ENCODE measurements at places on chromosomes 2 and 18.

DNA sequence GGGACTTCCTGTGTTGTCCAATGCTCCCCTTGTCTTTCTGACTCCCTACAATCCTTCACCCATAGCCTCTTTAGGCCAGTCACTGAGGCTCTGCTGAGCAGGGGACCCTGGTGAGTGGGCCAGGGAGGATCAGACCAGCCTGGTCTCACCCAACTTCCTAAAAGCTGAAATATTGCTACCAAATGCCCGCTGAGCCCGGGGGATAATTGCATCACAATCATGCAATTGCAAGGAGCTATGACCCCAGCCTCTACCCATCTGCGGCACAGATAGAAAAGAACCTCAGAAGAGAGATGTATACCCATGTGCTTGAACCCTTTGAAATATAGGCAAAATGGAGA lies 3.7 kb upstream of the SP100 start:
- DNase-seq = no peak

- no peak for DNase-seq
These were observed 20.2 kb upstream of the TNS1 start for GRCh38 chr2:218022851-218023530.

- DNase-seq = no peak
These were observed 53.7 kb downstream of the HS1BP3 start for GRCh38 chr2:20596973-20597859.

DNA sequence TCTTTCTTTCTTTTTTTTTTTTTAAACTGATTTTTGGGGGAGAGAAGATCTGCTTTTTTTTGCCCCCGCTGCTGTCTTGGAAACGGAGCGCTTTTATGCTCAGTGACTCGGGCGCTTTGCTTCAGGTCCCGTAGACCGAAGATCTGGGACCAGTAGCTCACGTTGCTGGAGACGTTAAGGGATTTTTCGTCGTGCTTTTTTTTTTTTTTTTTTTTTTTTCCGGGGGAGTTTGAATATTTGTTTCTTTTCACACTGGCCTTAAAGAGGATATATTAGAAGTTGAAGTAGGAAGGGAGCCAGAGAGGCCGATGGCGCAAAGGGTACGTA lies 587 bp downstream of the MEIS1 start:
- no peak for DNase-seq

- no peak for DNase-seq
These were observed 36.9 kb upstream of the KLF7 start for GRCh38 chr2:207202645-207203044.

GRCh38 chr2:54423213-54423612 lies 32.9 kb upstream of the SPTBN1 start:
- DNase-seq = no peak

DNA sequence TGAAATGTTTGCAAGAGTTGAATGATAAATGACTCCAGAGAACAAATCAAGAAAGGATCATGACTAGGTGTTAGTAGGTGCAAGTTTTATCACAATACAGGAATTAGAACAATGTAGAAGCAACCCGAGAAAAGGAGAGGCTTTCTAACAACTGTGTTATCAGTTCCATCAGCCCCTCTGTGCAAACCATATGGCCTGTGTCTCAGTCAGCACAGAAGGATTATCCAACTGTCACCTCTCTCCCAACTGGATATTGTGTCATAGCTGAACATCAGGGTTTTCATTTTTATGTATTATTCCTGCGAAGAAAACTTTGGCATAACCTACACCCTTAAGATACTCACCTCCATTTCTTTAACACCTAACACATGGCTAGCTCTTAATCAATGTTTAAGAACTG lies 321.6 kb upstream of the RND3 start:
- no peak for DNase-seq

- DNase-seq = no peak
These were observed 12.3 kb downstream of the FASTKD1 start for GRCh38 chr2:169561364-169561763.

- no peak for DNase-seq
These were observed 197.3 kb downstream of the DNAH7 start for GRCh38 chr2:195871326-195871725.

DNA sequence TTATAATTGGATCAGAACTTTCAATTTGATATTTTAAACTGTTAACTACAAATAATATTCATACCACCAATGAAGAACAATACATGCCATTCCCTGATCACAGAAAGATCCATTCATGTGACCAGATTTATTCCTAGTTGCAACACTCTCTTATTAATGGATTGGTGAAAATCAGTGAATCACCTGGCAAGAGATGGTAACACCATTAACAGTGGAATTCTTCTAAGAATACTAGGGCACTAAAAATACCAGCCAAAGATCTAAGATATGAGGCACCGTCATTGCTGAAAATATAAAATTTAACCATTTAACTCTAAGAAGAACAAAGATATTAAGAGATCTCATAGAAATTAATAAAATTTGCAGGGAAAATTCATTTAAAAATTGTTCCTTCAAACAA lies 58.1 kb downstream of the MAP4K3 start:
- DNase-seq = no peak

DNA sequence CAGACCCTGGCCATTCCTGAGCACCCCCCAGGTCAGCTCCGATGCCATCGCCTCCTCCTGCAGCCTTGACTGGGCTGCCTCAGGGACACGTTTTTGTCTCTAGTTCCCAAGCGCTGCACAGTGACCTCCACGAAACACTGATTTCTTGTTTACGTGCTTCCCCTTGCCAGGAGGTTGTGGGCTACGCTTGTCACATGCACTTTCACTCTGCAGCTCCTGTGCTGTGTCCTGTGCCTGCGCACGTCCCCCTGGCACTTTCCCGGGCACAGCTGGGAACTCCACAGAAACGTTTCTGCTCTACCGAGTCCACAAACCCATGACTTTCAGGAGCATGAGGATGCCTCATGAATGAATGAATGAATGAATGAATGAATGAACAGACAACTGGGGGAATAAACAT lies 160.6 kb downstream of the LAMA1 start:
- DNase-seq = no peak

DNA sequence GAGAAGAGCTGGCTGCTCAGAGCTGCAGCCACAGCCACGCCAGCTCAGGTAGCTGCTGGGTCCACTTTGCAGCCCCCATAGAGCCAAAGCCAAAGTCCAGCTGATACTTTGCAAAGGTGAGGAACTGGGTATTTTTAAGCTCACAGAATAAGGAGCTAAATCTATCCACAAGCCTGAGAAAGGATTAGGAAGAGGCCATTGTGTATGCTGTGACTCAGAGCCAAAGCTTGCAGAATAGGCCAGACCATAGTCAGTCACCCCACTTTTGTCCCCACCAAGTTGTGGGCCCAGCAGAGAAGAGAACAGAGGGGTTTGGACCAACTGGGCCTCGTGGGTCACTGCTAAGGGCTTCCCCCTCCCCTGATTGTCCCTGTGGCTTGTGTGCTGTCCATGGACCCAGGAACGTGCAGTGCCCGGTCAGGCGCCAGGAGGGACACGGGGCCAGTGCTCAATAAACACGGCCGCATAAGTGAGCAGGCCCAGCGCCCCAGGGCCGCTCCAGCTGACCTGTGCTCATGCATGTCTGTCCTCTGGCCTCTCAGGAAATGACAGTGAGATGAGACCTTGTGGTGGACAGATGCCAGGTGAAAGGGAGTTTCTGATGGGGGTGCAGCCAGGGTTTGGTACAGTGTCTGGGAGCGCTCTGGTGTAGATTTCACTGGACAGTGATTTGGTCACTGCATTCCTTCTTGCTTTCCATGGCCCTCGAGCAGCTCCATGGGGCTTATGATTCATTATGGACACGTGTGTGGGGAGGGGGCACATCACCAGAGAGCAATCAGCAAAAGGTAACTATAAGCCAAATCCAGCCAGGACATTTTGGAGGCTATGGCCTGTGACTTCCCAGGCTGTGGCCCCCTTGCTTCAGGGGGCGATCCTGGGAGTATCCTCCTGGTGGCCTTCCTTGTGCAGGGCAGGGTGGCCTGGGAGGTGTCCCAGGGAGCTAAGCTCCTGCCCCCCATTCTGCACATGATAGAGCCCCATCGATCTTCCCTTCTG lies 31.3 kb downstream of the MAL start:
- DNase-seq = no peak

DNA sequence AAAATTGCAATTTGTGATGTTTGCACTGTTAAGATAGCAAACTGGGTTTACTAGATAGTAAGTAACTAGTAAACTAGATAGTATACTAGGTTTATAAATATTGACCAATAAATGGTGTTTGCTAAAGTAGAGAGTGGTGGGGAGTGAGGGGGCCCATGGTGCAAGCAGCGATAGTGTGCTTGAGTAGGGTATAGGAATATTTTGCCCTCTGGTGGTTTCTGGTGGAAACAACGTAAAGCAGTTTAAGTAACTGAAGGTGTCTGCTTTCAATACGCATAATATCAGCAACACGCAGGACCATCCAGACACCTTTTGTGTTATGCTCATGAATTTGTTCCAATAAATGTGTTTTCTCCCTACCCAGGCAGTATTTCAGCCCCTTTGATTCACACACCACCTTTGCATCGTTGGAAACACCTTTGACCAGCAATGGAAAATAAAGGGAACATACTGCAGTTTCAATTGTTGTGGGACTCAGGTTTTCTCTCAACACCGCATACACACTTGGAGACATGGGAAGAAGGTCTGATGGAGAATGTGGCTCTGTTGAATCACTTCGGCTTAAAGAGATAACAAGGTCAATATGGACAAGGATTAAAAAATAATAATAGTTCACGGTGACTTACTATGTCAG lies 16.7 kb upstream of the STAT1 start:
- DNase-seq = no peak

Data from stimulated activated CD4-positive, alpha-beta T cell treated with anti-CD3 and anti-CD28 coated beads, Interleukin-2, amount 100 ng/mL, for 48 hours (primary cell).